ENCODE measurements at places on chromosomes 7 and 10.

DNA sequence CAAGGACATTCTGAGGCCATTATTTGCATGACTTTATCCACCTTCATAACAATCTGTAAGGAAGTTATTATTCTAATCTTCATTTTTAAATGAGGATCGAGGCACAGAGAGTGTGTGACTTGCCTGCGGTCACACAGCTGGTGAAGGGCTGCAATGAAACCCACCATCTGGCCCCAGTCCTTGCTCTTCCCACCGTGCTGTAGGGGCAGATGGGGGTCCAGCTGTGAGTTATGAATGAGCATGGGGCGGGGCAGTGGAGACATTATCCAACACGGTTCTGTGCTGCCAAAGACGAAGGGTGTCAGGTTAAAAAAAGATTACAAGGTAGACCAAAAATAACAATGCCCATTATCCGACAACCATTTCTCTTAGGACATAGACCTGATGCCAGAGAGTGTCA, 417.5 kb upstream of the MGMT start:
- no peak for DNase-seq

DNA sequence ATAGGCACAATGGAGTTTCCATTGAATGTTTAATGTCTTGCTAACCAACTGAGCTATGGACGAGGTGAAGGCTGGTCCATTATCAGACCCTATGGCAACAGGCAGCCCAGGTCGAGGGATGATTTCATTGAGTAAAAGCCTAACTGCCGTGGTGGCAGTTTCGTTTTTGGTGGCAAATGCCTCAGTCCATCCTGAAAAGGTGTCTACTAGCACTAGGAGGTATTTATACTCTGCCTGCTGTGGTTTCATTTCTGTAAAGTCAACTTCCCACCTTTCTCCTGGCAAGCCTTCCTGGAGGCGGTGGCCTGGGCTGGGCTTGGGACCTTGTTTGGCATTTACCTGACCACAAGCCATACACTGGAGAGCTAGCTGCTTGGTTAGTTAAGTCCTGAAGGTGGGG, 75.8 kb downstream of the PRR15 start:
- no peak for DNase-seq

- DNase-seq, result peak; percentile 58
Measured at GRCh38 chr7:105677817-105678573, 96.7 kb upstream of the EFCAB10 start.

GRCh38 chr7:4633012-4633411, 49.1 kb upstream of the FOXK1 start:
- DNase-seq, result no peak

- no peak for DNase-seq
Measured at GRCh38 chr7:141430455-141431139, 120.6 kb upstream of the AGK start.

- DNase-seq, result no peak
Measured at GRCh38 chr7:44607141-44608068, 978 bp downstream of the OGDH start.

- peak; percentile 41 for DNase-seq
Measured at GRCh38 chr7:1144269-1144771, 15.7 kb downstream of the ZFAND2A start.

DNA sequence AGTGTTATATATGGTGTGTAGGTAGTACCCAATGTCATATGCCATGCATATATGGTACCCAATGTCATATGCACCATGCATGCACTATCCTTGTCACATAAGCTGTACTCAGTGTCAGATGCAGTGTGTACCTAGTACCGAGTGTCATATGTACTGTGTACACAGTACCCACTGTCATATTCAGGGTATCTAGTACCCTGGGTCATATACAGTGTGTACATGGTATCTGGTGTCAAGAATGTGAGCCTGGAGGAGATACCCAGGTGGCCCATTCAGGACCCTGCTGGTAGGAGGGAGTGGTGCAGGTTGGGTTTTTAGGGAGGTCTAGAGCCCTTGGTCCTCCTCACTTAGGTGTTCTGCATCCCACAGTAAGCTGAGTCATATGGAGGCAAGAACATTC, 1.8 kb downstream of the ZMYND11 start:
- peak; percentile 43 for DNase-seq

GRCh38 chr10:91616137-91616536, 16.7 kb downstream of the PPP1R3C start:
- DNase-seq, result no peak

GRCh38 chr7:69199041-69199440, 399.2 kb upstream of the AUTS2 start:
- DNase-seq, result no peak

- no peak for DNase-seq
Measured at GRCh38 chr10:29023678-29024077, 265.2 kb upstream of the LYZL1 start.

DNA sequence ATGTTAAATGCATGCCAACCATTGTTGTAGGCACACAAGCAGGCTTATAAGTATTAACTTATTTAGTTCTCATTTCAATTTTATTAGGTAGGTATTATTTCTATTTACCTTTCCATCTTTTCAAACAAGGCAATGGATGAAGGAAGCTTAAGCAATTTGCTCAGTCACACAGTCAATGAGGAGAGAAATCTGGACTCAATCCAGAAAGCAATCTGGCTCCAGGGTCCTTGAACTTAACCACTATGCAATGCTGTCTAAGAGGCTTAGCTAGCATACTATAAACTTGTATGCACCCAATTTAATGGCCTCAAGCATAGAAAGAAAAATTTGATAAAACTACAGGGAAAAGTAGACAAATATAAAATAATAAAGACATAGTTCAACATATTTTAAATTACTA, 88.6 kb downstream of the VWDE start:
- no peak for DNase-seq

GRCh38 chr10:28679581-28680357, 2.4 kb downstream of the BAMBI start:
- DNase-seq, result no peak

DNA sequence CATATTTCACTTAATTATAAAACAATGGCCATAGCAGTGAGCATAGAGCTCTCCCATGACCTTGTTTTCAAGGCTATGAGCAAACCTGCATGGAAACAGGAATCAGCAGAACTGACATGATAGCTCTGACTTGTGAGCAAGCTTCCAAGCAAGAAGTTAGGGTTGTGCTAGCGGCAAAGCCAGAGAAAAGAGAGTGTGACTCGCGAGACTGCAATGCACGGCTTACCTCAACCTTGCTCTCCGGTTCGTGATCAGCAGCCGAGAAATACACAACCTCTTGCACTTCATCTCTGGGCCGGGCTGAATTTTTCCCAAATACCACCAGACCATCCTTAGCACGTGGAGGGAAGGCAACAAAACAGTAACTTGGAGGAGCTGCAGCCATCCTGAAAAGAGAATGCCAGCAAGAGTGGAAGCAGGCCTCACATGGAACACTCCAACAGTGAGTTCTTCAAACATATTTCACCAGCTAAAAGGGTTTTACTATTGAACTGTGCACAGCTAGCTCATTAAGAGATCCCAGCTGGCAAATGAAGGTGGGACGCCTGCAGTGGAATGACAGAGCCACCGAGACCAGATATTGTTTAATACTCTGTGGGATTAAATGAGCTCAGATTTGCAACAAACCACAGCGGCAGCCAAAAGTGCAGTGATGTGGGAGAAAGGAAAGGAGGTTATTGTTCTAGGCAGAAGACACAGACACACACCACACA, 20.8 kb downstream of the SCRN1 start:
- DNase-seq, result no peak

DNA sequence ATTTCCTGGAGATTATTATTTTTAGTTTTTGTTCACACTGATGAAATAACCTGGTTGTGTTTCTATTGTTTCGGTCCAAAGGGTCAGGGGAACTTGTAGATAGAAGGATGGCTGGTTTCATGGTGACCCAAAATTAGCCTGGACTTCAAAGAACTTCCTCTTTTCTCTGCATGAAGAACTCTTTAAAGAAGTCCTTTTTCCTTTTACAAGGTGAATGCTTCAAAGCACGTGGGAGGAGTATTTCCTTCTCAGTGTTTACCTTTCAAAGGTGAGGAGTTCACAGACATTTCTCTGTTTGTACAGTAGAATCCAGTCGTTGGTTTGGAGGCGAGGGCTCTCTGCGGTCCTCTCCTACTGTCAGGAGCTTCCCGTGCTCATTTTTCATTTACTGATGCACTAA, 561.7 kb downstream of the GATA3 start:
- no peak for DNase-seq

DNA sequence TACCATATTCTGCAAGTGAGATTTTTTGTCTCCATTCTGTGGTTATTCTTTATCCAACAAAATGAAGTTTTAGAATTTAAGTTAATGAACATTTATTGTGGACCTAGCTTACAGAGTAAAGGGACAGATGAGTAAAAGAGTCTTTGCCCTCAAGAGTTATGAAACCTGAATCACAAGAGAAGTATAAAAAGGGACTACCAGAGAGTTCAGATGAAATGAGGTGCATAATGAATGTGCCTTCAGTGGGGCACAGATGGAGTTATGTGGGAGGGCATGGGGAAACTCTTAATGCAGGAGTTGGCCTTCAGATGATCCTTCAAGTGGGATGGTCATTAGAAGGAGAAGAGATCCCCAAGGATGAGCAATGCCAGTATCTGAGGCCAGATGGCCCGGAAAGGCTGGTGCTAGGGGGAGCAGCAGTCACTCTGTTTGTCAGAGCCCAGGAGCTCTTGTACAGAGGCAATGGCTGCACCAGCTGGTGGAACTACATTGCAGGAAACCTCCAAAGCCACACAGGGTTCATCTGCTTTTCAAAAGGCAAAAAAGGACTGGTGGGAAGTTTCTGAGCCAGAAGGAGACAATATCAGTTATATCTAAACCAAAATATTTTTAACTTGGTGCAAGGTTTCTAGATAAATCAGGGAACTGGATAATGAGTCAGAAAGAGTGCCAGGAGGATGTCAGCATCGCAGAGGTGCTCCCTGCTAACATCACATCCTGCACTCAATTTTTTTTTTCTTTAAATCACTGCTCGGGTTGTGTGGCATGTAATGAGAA, 162.0 kb downstream of the KLF6 start:
- DNase-seq, result peak; percentile 27

DNA sequence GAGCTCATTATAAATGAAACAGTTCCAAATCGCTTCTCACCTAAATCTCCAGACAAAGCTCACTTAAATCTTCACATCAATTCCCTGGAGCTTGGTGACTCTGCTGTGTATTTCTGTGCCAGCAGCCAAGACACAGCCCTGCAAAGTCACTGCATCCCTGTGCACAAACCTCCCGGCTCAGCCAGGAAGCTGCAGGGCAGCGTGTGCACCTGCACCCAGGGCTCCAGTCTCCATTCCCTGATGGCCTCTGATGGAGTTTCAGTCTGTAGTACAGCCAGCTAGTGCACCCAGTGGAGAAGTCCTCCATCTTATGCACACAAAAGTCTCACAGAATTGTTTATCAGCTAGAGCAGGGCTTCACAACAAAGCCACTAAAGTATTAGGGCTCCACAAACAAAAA, 51.1 kb upstream of the PRSS58 start:
- DNase-seq, result no peak

DNA sequence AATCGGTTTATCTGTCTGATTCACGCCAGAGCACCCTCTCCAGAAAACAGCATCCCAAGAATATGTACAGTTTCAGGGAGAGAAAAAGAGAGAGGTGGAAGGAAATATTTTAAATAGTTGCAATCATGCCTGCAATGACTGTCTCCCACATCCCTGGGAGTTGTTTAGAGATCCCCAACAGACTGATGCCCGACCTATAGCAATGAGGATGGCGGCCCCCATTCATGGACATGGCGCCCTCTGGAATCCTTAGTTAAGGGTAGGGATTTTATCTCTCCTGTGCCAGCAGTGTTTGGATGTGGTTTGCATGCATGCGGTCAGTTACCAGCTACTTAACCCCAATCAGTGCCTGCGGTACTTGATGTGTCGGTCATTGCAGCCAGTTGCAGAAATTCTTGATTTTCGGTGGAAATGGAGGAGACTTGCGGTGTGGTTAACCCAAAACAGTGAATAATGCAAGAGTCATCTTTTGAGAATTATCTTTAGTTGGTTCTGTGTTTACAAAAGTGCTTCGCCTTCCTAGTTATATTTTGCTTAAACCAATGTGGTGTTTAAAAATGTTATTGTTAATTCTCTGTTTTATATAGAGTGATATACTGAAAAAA, 186.0 kb upstream of the TCF7L2 start:
- DNase-seq, result no peak

- no peak for DNase-seq
Measured at GRCh38 chr7:8753355-8753754, 319.9 kb downstream of the NXPH1 start.

GRCh38 chr10:20355011-20355410, 538.8 kb downstream of the PLXDC2 start:
- DNase-seq, result no peak

DNA sequence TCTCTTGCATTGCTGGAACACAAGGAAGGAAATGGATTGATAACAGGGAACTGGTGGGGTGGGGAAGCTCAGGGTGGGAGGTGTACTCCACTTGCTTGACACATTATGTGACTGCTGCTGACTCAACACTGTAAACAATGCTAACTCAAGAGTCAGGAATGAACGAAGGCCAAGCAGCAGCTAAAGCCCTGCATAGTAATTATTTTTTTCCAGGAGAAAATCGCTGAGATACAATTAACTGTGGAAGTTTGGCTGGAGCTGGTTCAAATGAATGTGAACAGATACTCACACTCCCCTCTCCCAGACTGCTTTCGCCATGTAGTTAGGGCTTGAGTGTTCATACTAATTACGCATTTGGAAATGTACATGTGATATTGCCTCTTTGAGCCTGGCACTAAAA, 170.9 kb upstream of the AOAH start:
- no peak for DNase-seq

- DNase-seq, result no peak
Measured at GRCh38 chr10:86227501-86228258, 138.9 kb downstream of the GRID1 start.

DNA sequence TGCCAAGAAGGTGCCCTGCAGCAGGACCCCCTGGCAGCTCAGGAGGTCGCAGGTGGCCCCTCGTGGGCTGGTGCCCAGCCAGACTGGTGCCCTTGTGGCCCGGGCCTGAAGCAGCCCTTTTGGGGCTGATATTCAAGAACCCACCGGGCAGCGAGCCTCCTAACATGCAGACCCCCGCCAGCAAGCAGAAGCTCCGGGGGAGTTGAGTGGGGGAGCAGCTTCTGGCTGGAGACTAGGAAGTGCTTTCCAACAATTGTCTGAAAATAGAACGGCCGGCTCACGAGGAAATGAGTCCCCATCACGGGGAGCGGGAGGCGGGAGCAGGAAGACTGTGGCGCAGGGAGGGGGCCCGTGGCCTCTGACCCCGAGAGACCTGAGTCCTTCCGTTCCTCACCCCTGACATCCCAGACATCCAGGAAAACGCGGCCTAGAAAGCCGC, 9.5 kb upstream of the INTS1 start:
- DNase-seq, result no peak

DNA sequence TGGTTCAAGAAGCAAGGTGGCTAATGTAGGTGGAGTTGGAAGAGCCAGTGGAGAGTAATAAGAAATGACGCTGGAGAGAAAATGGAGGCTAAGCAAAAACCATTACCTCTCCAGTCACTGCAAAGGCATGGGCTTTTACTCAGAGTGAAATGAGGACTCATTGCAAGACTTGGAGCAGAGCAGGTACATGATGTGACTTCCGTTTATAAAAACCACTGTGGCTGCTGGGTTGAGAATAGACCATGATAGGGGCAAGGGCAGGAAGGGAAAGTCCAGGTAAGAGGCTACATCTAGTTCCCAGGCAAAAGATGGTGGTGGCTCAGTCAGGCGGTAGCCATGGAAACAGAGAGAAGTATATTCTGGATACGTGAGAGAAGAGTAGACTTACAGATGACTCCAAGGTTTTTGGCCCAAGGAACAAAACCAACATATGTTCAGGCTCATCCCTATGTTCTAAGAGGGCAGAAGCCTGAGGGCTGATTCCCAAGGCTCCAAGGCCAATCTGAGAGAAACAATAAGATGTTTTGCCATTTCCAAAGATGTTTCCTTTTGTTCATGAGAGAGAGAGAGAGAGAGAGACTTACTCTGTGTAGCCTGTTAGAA, 21.5 kb upstream of the PDE1C start:
- no peak for DNase-seq

Data from germinal center (tissue), 1 donor.